ENCODE measurements at places on chromosomes 13 and 19.

- no peak for DNase-seq
These were observed 100.4 kb downstream of the RFC3 start for GRCh38 chr13:33918199-33918932.

- no peak for DNase-seq
These were observed 649 bp downstream of the TMEM91 start for GRCh38 chr19:41376998-41377365.

GRCh38 chr13:81760316-81760715 is 1419.4 kb upstream of the SPRY2 start:
- DNase-seq, result no peak

DNA sequence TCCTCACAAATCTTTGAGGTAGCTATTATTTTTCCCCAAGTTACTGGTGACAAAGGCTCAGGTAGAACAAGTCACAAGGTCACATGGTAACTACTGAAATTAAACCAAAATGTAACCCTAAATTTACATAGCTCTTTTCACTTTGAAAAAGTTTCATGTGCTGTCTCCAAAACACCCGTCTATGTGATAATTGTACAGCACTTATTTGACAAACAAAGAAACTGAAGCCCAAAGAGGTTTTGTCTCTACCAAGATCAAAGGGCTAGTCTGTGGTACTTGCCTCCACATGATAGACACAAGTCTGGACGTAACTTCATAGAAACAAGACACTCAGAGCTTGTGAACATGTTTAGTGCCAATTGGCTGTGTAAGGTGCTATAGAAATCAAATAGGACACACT is 108.3 kb downstream of the SACS start:
- DNase-seq, result no peak

DNA sequence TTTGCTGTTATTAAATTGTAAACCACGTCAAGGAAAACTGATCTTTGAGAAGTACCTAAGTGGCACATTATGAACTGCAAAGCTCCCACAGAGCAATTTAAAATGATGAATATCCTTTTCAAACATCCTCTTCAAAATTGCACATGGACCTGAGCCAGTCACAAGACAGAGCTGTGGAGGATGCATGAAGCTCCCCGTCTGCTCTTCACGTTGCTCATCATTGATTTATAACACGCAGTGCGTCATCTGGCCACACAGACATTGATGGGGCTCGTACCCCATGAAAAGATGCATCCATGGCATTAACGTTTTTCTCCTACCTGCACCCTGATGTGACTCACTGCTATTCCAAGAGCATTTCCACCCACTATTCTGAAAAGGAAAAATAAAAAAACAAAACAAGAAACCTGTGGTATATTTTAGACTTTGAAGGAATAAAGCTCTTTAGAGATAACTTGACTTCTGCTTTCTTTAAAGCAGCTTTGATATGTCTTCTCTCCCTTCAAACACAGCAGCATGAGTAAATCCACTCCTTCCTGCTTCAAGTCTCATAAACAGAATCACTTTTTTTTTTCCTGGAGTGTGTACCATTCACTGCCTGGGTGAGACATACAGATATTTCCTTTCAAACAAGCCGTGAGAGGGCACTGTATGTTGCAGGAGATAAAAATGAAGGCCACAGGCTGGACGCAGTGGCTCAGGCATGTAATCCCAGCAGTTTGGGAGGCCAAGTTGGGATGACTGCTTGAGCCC is 7.2 kb upstream of the SERTM1 start:
- DNase-seq, result no peak

DNA sequence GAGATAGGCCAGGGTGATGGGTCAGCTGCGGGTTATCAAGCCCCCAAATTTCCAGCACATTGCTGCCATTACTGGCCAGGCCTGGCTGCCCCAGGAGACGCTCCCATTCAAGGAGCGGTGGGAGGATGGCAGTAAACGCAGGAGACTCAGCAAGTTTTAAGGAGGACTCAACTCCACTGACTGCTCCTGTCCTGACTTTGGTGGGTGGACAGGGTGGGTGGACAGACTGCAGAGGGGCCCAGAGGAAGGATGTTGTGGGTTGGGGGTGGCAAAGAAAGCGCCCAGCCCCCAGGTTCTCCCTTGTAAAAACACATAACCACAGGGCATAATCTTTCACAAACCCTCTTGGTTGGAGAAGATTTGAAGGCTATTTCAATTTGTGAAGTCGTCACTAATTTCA is 4.4 kb downstream of the GJB6 start:
- no peak for DNase-seq

- no peak for DNase-seq
These were observed 18.9 kb downstream of the FAM187B start for GRCh38 chr19:35209646-35210045.

DNA sequence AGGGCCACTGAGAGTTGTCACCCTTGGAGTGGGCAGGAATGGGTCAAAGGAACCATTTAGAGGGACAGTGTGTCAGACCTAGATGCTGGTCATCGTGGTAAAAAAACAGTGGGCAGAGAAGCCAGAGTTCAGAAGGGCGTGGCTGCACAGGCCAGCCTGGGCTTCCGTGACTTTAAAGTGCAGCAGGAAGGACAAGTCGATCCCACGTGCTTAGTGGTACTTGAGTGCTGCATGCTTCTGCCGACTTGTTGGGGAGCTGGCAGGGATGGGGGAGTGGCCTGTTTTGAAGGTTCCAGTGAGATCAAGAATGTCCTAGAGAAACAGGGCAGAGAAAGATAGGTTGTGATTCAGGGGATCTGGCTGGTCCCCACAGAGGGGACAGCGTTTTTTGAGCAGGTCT is 17.0 kb downstream of the LYL1 start:
- DNase-seq, result no peak

DNA sequence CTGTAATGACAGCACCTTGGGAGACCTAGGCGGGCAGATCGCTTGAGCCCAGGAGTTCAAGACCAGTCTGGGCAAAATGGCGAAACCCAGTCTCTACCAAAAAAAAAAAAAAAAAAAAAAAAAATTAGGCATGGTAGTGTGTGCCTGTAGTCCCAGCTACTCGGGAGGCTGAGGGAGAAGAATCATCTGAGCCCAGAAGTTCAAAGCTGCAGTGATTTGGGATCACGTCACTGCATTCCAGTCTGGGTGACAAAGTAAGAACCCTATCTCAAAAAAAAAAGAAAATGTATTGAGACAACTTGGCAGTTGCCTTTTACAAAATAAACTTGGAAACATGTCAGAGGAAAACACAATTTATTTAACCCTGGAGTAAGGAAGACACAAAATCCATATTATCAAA is 26.8 kb downstream of the RBM26 start:
- DNase-seq, result no peak

DNA sequence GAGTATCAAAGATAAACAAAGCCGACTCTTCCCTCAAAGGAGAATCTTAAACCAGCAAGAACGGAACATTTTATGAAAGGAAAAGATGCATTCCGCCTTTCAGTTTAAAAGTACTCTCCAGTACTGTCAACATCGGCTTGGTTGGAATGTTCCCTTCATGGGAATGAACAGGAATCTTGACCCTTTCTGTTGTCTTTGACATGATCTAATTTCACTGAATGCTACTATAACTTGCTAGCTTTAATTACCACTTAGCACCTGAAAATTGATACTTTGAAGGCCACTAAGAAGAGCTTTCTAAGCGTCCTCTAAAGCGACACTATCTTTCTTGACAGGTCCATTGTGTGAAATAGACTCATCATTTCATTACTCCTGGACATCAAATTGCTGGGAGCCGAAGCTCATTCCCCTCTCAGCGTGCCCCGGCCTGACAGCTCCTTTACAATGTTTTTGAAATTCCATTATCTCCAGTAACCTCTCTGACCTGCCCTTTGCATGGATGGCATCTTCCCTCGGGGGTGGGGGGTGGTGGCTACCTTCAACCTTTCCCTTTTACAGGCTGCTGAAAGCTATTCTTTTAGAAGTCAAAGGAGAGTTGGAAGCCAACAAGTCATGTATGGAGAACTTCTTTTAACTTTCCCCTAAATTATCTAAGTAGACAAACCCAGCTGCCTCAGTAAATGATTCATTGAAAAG is 67.9 kb downstream of the EFNB2 start:
- DNase-seq, result no peak

DNA sequence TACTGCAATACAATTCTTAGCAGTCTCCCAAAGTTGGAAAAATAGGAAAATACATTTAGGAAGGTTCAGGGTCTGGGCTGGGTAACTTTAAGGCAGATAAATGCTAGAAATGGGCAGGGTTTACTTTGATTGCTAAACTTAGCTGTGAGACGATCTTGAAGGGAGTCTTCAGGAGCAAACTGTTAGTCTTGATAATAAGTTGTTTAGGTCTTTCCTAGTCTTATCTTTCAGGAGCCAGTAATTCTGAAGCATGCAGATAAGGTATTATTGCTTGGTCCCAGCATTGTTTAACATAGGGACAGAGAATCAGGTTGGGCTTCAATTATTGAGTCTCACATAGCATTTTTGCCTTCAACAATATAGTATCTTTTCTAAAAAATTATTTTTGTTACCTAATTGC is 262.4 kb upstream of the MIR17HG start:
- DNase-seq, result no peak

DNA sequence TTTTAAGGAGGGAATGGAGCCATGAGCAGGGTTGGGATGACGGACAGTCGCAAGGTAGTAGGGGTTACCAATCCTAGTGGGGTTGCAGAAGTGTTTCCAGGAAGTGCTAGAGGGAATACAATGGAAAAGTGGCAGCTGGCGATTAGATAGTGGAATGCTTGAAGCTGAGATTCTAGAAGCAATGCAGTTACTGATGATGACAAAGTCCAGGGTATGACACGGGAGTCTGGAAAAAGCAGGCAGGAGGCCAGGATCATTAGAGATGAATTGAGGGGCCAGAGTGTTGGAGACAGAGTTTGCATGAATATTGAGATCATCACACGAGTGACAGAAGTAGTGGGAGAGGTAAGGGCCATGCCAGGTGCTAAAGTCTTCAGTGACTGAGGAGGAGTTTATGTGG is 17.3 kb upstream of the KL start:
- DNase-seq, result no peak

- no peak for DNase-seq
These were observed 49.1 kb upstream of the SOX21 start for GRCh38 chr13:94761407-94761806.

DNA sequence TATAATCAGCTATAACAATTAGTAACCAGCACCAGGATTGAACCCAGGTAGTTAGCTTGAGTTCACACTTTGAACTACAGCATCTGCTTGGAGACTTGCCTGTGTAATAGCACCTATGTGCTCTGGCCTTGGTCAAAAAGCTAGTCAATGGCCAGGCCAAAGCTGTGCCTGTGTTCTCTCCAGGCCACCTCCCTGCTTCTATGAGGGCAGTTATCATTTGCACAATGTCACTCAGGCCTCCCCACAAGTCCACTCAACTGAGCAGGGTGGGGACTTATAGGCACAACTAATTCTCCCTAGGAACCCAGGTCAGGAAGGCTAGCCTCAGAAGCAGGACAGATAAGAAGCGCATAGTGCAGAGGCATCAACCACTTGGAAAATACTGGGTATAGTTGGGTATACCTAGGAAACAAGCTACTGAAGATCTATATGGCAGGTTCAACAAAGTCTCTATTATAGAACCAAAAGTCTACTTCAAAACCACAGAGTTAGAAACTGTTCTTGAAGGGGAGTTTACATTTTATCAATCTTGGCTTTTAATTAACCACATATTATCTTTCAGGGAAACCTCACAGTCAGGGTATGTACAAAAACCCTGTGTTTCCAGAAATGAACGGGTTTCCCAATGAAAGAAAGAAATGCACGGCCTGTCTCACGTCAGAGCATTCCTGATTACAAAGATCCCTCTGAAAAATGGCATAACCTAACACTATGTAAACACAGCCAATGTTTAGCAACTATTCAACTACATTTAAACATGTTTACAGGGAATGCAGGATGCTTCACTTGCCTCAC is 140.9 kb downstream of the ABCC4 start:
- DNase-seq, result no peak

- DNase-seq, result no peak
These were observed 20.3 kb downstream of the PLA2G4C start for GRCh38 chr19:48090281-48090802.

GRCh38 chr13:32175307-32175706 is 139.9 kb downstream of the ZAR1L start:
- DNase-seq, result no peak

DNA sequence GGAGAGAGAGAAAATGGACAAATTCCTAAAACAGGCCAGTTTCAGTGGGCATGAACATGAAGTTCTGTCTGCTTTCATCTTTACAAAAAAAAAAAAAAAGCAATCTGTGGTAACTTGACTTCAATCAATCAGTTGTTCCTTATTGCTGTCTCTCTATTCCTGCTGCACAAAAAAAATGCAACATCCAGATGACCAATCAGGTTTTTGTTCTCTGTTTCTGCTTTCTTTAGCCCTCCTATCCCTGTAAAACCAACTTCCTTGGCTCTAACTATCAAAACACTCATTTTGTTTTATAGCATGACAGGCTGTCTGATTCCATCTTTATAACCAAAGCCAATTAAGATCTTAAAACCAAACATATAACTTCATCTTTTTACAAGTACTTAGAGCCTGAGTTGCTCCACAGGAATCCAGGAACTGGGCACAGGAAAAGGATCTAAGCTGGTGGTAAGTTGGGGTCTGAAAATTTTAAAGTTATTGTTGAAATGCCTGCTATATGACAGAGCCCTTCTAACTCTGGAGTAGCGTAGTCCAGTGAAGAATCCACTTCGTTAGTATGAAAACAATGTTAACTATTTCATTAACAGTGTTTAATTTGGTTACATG is at the start of gene FPR3:
Gene FPR3 (plus strand): TSS at position 273 of the 606 bp plus-strand sequence. CDS start 28,592 bp downstream, outside the sequence.
- no peak for DNase-seq

DNA sequence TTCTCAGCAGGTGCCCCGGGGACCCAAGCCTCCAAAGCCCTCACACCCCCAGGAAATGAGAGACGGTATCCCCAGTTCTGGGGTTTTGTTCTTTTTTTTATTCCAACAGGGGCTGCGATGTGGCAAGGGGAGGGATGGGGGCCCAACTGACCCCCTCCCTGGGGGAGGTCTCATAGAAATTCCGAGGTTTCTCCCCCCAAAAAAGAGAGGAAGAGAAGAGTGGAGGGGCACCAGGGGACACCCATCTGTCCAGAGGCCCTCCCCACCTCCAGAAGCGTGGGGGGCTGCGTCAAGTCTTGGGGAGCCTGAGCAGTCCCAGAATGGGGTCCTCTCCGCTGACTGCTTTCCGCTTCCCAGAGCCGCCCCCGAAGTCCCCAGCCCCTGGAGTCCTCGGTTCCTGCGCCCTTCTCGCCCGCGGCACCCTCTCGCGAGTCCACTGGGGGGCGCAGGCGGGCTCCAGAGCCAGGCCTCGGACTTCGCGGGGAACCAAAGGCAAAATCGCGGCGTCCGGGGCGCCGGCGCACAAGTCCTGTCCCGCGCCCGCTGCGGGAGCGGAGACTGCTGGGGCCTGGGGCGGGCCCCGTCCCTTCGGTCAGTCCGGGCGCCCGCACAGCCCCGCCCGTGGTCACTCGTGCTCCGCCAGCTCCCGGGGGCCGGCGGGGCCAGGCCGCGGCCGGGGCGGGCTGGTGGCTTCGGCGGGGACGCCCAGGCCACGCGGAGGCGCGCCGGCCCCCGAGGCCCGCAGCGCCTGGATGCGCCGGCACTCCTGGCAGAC is 4.4 kb upstream of the ATP1A3 start:
- DNase-seq, result peak; percentile 33

DNA sequence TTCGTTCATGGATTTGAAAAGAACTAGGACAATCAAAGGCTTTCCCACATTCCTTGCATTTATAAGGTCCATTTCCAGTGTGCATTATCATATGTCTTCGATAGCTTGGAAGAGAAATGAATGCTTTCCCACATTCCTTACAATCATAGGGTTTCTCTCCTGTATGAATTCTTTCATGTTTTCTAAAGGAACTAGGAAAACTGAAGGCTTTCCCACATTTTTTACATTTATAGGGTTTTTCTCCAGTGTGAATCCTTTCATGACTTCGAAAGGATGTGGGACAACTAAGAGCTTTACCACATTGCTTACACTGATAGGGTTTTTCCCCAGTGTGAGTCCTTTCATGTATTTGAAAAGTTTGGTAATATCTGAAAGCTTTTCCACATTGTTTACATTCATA is 19.8 kb downstream of the ZNF709 start:
- DNase-seq, result no peak
